ENCODE measurements at places on chromosomes 12 and 14.

- no peak for DNase-seq
These were observed 731 bp upstream of the PCNX4 start for GRCh38 chr14:60090864-60091519.

- no peak for DNase-seq
These were observed 172.3 kb upstream of the ATXN7L3B start for GRCh38 chr12:74365178-74365964.

DNA sequence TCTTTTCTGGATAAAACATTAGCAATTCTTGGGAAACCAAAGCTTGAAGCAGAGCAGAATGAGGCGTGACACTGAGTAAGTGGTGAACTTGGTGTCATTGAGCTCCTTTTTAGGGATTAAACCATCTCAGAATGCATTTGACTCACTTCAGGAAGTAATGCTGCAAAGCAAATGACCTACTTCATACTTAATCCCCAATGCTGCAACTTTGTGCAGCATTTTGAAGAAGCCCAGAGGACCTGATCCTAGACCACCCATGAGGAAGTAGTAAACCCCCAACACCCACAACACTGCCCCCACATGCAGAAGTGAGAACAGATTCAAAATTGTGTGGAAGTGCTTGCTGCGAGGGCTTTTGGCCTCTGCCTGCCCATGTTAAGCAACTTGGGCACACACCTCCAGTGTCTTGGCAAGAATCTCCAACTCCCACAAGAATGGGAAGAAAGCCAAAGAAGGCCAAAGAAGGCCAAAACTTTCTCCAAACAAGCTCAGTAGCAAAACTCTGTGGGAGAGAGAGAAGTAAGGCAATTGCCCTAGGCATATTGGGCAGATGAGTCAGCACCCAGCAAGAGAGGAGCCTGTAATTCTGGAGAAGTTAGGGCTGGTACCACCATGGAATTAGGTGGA lies 69.2 kb upstream of the ETV6 start:
- no peak for DNase-seq

GRCh38 chr14:94523265-94523664 lies 14.0 kb upstream of the SERPINA12 start:
- no peak for DNase-seq

- DNase-seq, result peak; percentile 65
These were observed 18.2 kb upstream of the RNASE12 start for GRCh38 chr14:20609215-20610001.

DNA sequence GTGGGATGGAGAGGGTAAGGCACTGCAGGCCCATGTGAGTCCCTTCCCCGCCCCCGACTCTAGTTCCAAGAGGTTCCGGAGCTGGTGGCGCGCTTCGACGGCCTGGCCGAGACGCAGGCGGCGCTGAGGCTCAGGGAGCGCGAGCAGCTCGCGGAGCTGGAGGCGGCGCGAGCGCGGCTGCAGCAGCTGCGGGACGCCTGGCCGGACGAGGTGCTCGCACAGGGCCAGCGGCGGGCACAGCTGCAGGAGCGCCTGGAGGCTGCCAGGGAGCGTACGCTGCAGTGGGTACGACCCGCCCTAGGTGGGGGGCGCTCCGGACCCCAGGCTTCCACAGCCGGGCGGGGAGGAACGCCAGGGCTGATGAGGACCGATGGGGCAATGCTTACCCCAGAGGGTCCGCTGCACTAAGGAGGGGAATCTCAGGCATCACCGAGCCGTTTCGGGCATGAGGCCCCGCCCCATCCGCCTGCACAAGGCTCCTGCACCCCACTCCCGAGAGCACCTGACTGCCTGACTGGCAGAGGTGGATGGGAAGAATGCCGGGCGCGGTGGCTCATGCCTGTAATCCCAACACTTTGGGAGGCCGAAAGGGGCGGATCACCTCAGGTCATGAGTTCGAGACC lies 4.9 kb downstream of the CFAP73 start:
- DNase-seq, result no peak

- no peak for DNase-seq
These were observed 161.1 kb downstream of the PIWIL1 start for GRCh38 chr12:130498589-130499385.

DNA sequence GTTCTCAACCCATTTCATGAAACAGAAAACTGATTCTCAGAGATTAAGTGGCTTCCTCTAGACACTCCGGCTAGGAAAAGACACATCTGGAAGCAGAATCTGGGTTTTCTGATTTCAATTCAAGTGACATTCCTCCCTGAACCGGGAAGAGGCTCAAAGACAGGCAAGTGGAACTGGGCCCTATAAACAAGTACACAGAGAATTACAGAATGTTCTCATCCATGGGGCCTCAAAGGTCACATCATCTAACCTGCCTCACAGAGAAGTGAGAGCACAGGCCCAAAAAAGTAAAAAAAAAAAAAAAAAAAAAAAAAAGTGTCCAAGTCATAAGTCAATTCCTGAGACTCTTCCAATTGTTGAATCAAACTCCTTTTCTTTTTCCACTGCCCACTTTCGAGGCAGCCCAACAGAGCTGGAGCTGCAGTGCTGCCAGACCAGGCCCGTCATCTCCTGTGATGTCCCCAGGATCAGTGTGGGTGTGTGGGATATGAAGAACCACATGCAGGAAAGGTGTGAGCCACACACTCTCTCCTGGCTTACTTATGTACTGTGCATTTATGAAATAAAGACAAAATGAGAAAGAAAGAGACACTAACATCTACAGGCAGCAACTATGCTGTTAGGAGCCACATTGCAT lies 2.8 kb upstream of the KRT1 start:
- DNase-seq, result no peak

DNA sequence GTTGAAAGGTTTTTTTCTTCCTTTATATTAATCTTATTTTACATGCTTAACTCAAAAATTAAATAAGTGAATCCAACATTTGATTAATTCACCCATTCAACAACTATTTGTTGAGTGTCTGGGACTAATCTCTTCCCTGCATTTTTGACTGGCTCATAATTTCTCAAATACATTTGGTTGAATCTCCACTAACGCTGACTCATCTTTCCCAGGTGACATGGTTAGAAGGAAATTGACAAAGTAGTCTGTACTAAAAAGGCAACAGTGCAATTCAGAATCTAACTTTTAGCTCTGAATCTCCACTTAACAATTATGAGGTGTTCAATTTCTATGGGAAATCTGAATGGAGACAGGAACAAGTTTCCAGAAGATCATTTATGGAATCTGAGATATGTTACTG lies 88.9 kb downstream of the LIN7A start:
- DNase-seq, result no peak

Data from CD4-positive, alpha-beta T cell treated with Interferon gamma for 1 hour (primary cell).